ENCODE measurements at places on chromosomes 11 and 22.

GRCh38 chr11:2402106-2402505 lies 1.6 kb downstream of the TSSC4 start:
- DNase-seq, result no peak

DNA sequence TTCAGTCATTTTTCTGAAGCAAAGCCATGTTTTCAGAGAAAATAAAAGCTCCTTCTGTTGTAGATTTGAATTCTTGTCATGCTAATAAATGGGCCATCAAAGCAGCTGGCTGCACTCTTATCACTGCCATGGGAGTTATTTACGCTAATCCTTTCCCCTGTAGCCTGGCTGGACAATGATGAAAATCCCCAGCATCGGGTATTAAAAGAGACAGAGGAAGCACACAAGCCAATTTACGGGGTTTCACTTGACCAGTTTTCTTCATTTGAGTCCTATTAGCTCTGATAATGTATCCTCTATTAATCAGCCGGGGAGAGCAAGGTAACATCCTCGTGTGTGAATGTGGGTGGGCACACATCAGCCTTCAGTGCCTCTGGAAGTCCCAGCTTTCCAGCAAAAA lies 470.2 kb upstream of the API5 start:
- no peak for DNase-seq

- no peak for DNase-seq
These were observed 53.8 kb upstream of the ME3 start for GRCh38 chr11:86726118-86726753.

GRCh38 chr11:77580712-77581337 lies 8.9 kb upstream of the AQP11 start:
- no peak for DNase-seq

- DNase-seq, result no peak
These were observed 63.4 kb downstream of the RCN1 start for GRCh38 chr11:32154275-32154674.

GRCh38 chr11:2306877-2307500 lies 5.2 kb downstream of the TSPAN32 start:
- no peak for DNase-seq

DNA sequence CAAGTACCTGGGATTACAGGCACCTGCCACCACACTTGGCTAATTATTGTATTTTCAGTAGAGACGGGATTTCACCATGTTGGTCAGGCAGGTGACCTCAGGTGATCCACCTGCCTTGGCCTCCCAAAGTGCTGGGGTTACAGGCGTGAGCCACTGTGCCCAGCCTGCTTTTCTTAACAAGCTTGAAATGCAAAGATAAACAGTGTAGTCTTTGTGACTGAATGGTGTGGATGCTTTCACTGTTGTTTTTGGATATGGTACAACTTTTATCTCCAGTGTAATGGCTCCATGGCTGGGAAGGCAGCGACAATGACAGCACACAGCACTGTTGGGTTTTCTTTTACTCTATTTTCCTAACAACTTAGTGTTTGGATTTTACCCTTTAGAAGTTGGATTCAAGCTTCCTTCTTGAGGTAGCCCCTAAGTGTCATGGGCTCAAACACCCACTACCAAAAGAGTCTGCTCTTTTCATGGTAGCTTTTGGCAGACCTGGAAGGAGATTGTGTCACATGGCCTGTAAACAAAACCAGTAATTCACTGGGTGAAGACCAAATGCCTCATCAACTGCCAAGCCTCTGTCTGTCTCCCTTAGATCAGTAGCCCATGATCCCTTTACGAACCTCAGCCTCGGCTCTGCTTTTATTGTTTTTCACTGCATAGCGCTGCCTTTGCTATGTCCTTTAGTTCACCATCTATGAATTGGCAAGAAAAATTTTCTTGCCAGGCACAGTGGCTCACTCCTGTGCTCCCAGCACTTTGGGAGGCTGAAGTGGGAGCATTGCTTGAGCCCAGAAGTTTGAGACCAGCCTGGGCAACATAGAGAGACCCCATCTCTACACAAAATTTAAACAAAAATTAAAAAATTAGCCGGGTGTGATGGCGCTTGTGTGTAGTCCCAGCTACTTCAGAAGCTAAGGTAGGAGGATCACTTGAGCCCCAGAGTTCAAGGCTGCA lies 6.4 kb downstream of the VPS51 start:
- DNase-seq, result no peak

- DNase-seq, result no peak
These were observed 418.5 kb upstream of the SYN3 start for GRCh38 chr22:33476716-33477115.

DNA sequence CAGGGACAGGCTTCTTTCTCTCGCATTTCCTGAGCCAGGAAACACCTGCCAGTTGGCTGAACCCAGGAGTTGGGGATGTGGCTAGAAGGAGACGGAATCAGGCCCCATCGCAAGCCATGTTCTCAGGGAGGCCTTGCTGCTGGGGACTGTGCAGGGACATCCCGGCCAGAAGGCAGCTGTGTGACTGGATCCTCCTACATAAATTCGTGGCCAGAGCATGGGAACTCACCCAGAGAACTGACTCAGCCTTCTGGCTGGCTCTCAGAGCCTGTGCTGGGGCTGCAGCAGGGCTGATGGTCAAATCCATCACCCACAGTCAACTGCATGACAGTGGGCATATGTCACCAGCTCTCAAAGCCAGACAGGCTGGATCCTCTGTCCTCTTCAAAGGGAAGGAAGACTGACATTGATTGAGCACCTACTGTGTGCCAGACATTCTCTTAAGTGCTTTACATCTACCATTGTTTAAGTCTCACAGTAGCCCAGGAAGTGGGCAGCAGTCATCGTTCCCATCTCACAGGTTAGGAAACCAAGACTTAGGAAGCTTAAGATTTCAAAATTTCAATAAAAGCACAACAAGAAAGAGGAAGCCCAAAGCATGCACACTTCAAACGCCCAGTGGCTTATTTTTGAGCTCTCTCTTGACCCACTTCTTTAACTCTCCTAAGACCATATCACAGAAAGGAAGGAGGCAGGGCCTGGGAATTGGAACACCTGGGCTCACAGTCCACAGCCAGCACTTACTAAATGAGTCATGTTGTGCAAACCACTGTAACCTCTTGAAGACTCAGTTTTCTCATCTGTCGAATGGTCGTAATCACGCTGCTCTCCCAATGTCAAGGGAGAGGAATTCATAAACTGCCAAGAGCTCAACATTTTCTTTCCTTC lies 30.9 kb upstream of the CACNG2 start:
- DNase-seq, result no peak

- no peak for DNase-seq
These were observed 863 bp upstream of the TPBGL start for GRCh38 chr11:75239531-75240290.

- DNase-seq, result no peak
These were observed 3.5 kb upstream of the ENDOD1 start for GRCh38 chr11:95086151-95086550.

GRCh38 chr11:107545101-107545514 lies 20.4 kb downstream of the ALKBH8 start:
- no peak for DNase-seq

DNA sequence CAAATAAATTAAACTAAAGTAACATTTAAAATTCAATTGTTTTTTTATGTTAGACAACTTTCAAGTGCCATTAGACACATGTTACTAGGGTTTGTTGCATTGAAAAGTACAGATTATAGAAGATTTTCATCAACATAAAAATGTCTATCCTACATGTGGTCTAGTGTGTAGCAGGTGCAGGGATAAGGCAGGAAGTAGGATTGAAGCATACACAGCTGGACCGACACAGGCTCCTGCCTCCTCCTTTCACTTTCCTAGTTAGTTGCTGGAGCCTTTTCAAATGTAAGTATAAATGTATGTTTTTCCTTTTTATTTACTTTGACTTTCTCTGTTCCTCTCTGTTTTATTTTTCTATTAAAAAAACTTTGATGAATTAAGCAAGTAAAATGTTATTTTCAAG lies 246.9 kb upstream of the LUZP2 start:
- no peak for DNase-seq

GRCh38 chr11:67114275-67114896 lies 4.7 kb upstream of the KDM2A start:
- DNase-seq, result no peak

DNA sequence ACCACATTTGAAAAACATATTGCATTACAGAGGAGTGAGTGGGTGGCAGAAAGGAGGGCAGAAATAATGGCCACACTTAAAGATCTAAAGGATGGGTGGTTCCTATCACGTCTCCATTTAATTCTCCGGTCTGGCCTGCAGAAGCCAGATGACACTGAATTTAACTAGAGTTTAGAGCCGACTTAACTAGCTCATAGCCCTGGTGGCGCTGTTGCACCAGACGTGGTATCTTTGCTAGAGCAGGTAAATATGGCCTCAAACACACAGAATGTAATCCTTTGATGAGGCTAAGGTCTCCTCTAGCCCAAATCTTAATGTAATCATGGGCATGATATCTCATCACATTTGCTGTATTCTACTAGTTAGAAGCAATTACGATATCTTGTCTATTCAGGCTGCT lies 51.5 kb upstream of the GAL start:
- DNase-seq, result no peak

- no peak for DNase-seq
These were observed 24.0 kb downstream of the KCNJ5 start for GRCh38 chr11:128915149-128915521.

- peak; percentile 41 for DNase-seq
These were observed 22.7 kb upstream of the GRAMD1B start for GRCh38 chr11:123407130-123407995.

GRCh38 chr11:61860054-61860903 lies 31.1 kb downstream of the FADS3 start:
- no peak for DNase-seq

DNA sequence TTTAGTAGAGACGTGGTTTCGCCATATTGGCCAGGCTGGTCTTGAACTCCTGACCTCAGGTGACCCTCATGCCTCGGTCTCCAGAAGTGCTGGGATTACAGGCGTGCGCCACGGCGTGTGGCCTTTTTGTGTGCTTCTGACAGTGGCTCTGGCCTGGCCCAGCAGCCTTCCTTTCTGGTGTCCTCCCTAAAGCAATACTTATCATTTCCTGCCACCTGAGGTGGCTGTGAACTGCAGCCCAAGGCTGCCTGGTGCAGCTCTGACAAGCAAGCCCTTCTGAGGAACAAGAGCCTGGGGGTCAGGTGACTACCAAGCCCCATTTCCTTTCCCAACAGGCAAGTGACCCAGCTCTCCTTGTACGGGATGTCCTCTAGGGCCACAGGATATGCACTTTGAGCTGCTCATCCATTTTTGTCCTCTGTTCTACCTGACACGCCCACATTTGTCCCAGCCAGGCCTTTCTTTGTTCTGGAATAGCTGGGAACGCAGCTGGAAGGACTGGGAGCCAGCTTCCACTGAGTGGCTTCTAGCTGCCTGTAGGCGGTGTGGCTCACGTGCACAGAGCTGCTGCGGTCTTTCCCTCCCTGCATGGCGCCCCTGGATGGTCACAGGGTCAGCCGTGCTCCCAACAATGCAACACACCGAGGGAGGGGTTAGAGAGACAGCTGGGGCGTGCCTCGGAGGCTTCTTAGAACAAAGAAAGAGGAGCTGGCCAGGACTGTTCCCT lies 12.3 kb upstream of the BID start:
- DNase-seq, result no peak

- no peak for DNase-seq
These were observed 25.6 kb downstream of the RHOD start for GRCh38 chr11:67082071-67082791.

DNA sequence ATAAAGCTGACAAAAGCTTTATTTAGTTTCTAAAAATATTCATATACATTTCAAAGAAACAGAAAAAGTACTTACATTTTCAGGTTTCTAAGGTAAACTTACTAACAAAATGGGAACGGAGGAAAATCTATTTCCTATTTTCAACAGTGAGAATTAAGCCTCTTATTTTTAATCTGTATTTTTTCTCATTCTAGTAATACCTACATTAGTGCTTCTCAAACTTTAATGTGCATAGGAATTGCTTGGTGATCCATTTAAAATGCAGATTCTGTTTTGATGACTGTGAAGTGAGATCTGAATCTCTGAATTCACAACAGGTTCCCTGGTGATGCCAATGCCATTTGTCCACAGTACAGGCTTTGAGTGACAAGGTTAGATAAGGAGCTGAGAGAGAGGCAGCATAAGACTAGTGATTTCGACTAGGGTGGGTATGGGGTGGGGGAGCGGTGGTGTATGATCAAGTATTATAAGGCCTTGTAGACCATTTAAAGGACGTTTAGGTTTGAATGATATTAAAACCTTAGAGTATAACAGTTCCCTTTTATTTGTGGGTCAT lies 402.8 kb downstream of the CNTN5 start:
- DNase-seq, result no peak

- DNase-seq, result no peak
These were observed 101.5 kb downstream of the PLEKHA7 start for GRCh38 chr11:16912692-16913111.

DNA sequence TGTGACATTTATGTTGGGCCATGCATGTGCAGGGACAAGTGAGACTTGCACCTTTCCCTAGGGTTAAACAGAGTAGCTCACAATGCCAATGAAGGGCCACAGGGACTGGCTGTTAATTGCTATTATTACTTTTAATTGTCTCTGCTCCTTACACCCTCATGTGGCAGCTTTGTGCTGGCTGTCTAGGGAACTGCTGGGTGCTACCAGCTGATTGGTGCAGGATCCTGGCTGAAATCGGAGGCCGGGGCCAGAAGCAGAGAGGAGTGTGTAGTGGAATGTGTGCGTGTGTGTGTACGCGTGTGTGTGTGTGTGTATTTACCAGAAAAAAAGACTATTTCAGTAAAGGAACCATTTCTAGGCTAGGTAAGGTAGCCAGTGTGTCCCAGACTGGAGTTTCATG lies 302.5 kb downstream of the CTTN start:
- DNase-seq, result no peak

- DNase-seq, result no peak
These were observed 366.7 kb downstream of the BUD13 start for GRCh38 chr11:116406042-116406441.

DNA sequence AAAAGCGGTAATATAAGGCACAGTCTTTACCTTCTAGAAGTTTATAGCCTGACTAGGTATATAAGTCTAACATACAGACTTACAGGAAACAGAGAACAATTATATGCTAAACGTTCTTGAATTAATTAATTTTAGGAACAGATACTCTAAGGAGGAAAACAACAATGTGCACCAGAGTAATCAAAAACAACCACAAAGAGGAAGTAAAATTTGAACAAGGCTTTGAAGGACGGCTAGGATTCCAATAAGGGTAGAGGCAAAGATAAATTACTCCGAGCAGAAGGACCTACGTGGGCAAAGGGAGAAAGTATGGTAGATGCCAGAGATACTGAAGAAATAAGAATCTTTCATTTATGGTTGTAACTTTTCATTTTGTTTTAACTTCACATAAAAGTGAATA lies 54.4 kb downstream of the ENTHD1 start:
- no peak for DNase-seq

GRCh38 chr11:130673698-130674097 lies 225.3 kb downstream of the ADAMTS15 start:
- DNase-seq, result no peak

GRCh38 chr22:49655168-49655812 lies 172.4 kb downstream of the BRD1 start:
- no peak for DNase-seq

GRCh38 chr11:69982690-69983570 lies 95.2 kb upstream of the ANO1 start:
- DNase-seq, result no peak
